ENCODE measurements at places on chromosomes 2 and 18. TPM values are rescaled to one million over a fixed set of nuclear protein-coding genes. Genes with fewer than 3 reads are reported as not detected.

DNA sequence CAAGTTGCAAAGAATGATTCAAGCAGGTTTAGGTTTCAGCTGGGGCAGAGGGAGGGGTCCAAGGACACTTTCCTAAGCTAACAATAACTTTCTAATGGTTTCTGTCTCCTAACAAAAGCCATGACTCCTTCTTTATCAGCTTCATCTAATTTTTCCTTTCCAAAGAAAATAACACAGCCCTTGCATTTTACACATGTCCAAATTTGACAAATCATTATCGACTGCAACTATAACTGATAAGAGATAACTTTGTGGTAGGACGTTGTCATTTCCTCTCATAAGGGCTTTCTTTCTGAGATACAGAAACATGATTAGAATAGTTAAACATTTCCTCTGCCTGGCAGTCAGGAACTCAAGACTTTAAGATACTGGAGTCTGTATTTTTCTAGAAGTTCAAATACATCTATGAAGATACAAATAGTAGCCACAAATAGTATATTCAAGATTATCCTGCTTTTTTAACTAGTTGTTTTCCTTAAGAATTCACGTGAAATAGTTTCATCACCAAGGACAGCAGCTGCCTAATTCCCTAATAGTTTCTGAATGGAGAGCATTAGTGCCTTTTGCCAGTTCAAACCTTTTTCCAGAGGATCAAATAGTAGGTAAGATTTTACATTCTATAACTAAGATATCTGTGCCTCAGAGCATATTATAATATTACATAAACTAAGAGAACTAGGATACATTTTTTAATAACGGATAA is 263.2 kb downstream of the EXOC6B start:
- DNase-seq: no peak

GRCh38 chr2:138979131-138979785 is 199.1 kb upstream of the NXPH2 start:
- DNase-seq: no peak

GRCh38 chr2:128714851-128715312 is 396.2 kb upstream of the HS6ST1 start:
- no peak for DNase-seq

DNA sequence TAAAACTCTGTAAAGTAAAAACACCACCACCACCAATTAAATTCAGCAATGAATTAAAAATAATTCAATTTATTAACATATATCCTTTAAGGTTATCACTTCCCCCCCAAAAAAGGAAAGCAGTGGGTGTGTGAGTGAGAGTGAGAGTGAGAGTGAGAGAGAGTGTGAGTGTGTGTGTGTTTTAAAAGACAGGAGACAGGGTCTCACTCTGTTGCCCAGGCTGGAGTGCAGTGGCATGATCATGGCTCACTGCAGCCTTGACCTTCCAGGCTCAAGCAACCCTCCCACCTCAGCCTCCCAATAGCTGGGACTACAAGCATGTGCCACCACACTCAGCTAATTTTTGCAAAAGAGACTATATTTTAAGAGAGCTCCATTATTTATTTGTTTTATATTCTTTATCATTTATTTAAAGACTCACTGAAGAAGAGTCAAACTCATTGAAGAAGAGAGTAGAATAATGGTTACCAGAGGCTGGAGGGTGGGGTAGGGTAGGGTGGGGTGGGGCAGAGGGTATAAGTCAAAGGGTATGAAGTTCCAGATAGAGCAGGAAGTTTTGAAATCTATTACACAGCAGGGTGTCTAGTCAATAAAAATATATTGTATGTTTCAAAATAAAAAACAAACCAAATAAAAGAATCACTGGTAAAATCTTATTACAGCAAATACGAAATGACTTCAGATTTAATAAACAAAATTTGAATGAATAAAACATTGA is 121.6 kb downstream of the C2orf74 start:
- DNase-seq: no peak

CRYGC gene
- not detected for total RNA-seq

DNA sequence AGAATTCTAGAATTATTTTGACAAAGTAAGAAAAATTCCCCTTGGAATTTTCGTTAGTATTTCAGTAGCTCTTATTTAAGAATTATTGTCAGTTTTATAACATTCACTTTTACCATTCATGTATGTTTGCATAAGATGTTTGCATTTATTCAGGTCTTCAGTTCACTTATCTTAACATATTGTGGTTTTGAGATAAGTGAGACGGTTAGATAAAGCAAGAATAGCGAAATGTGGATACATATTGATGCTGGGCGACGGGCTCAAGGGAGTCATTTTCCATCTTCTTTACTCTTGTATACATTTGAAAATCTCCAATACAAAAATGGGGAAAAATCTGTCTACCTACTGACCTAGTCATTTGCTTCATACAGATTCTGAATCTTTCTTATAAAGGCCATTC is 156.7 kb upstream of the HDAC4 start:
- DNase-seq: no peak

- DNase-seq: no peak
Measured at GRCh38 chr2:82665691-82666090, 1793.4 kb downstream of the SUCLG1 start.

VSNL1 gene
- not detected for total RNA-seq

RIT2 gene
- not detected for total RNA-seq

- DNase-seq: no peak
Measured at GRCh38 chr2:80687524-80687923, 383.0 kb upstream of the LRRTM1 start.

TUBA3D gene
- not detected for total RNA-seq

CYP26B1 gene
- not detected for total RNA-seq

DNA sequence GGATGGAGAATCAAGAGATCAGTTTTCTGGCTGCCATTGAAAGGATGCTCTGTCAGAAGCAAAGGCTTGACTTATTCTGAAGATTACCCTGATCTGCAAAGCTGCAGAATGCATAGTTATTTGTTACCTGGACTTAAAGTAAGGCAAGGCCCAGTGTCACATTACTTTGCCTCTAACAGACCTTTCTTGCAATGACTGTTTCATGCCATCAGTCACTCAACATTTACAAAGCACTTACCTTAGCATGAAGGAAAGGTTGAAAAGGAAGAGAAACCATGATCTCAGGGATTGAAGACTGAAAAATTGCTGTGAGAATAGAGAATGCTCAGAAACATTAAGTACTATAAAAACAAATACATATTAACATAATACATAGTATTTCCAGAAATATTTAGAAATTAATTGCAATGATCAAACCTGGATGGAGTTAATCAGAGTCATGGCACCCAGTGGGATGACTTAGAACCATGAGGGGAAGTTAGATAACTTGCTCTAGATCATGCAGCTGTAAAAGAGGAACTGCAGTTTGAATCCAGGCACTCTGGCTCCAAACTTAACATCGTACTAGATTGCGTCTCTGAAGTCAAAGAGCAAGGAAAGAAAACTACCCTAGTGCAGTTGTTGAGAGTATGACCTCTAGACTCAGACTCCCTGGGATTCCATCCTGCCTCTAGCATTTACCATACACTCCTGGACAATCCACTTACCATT is 26.5 kb upstream of the FAM117B start:
- no peak for DNase-seq

DNA sequence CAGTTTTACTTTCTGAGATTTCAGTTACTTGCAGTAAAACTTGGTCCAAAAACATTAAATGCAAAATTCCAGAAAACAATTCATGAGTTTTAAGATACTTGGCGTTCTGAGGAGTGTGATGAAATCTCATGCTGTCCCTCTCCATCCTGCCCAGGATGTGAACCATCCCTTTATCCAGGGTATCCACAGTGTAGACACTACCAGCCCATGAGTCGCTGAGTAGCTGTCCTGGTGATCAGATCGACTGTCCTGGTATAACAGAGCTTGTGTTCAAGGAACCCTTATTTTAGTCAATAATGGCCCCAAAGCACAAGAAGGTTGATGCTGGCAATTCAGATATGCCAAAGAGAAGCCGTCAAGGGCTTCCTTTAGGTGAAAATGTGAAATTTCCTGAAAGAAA is 3.2 kb downstream of the SP100 start:
- DNase-seq: no peak

DNA sequence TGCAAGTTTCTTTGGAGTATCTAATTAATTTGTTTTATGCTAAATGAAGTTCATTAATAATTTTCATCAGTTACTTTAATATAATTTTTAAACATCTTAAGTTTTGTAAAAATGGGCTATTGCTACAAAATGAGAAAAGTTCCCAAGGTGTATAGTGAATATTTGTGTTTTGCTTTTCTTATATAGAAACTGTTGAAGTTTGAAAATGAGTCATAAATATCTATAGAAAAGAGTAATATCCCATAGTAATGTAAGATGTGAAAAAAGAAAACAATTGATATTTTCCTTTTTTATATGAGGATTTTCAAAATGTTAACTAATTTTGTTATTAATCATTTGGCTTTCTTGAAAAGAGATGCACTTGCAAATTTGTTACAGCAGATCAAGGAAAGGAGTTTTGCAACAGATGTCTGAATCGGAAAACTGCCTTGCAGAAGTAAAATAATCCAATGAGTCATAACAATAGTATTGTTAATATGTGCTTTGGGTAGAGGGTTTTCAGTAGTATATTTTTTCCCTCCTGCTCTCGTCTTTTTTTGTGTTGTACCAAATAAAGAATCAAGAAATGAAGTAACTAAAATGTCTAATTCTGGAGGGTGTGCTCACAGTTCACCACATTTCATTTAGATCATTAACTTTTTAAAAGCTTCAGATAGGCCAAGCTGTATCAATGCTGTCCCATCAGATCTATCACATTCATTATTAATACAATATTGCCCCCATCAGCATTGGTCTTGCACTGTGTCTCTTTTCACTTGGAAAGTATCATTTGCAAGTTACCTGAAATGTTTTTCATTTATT is 15.5 kb downstream of the DUSP19 start:
- no peak for DNase-seq

RNF103 gene
- 37.6 TPM for total RNA-seq

DNA sequence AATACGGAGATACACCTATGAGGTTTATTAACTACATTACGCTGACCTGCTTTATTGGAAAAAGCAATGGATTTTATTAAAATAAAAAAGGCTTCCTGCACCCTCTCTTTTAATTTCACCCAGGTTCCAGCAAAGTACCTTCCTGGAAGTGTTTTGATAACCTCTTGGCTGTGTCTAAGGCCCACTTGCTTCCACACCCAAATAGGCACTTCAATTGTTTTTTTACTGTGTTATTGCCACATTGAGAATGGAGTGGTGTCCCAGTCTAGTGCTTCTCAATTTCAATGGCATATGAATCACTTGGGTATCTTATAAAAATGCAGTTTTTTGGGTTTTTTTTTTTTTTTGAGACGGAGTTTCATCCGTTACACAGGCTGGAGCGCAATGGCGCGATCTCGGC is 47.6 kb downstream of the SF3B1 start:
- no peak for DNase-seq

Measured in naive thymus-derived CD4-positive, alpha-beta T cell (primary cell).